Cerebellar cortex (tissue), 1 donor: ENCODE measurements at places on chromosomes 4 and X.
A peak's percentile ranks its signal among the peaks of the same experiment; 100 is the strongest.

DNA sequence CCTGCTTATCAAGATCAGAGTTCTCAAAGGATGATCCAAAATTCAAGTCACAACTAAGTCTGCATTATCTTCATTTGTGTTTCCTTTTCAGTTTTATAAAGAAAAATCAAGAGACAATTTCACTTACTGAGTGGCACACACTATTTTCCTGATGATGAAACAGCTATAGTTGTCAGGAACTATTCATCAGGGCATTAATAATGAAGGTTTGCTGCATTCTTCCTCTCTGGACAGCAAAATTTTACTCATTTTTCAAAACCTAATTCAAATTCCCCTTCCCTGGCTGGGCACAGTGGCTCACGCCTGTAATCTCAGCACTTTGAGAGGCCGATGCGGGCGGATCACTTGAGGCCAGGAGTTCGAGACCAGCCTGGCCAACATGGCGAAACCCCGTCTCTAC lies 83.5 kb upstream of the SMIM10 start:
- no peak for DNase-seq

GRCh38 chr4:168386002-168386401 lies 67.5 kb upstream of the DDX60 start:
- DNase-seq, result no peak

GRCh38 chr4:76704133-76704881 lies 193.6 kb downstream of the SOWAHB start:
- no peak for DNase-seq

- DNase-seq, result no peak
Measured at GRCh38 chr4:30825008-30825770, 105.0 kb downstream of the PCDH7 start.

- DNase-seq, result no peak
Measured at GRCh38 chrX:77447653-77448569, 722 bp downstream of the FGF16 start.

- no peak for DNase-seq
Measured at GRCh38 chr4:131584587-131584986, 1564.5 kb upstream of the PCDH10 start.

DNA sequence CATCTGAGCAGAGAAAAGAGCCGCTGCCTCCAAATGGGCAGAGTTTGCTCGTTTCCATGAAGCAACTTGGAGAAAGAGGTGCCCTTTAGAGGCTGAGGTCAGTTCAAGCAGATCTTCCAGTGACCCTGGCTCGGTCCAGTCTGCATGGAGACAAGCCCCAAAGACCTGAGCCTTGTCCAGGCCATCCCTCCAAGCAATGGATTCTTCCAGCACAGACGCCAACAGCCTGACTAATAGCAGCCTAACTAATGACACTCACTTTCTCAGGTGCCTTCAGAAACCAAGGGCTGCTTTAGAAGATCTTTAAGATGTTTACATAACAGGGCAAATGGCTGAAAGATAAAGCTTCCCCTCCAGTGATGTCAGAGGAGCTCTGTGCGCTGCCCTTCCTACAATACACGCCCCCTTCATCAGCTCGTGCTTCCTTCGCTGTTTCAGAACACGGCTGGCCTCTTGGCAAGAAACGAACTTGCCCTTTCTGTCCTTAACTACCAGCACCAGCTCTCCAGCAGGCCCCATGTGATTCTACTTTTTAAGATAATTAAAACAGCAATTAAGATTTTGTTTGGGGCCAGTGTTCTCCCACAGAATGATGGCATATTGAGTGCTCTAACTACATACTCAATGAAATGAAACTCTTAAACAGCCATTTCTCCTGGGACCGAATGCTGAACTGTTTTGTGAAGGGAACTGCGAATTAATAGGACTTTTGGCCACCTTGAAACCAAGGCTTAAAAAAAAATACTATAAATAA lies 119.0 kb downstream of the GPR143 start:
- no peak for DNase-seq

DNA sequence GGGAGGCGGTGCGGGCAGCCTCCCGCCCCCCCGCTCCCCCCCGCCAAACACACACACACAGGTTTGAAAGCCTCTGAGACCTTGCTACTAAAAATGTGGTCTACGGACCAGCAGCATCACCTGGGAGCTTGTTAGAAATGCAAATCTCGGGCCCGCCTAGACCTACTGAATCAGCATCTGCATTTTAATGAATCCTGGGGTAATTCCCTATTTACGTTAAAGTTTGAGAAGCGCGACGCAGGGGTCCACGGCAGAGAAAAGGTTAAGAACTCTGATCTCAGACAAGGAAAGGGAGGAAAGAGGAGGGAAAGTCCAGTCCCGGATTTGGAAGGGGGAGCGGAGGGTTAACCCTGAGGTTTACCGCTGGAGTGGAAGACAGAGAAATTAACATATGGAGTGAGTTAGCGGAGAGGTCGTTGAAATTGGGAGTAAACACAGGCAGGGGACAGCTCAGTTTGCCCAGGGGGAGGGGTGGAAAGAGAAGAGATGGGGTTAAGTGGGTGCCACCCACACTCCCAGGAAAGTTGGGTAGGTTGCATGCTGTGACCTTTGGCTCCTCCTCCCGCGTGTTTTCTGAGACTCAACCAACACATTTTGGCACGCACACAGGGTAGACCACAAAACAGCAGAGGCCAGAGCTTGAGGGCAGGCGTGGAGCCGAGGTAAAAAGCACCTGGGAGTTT lies 483.6 kb downstream of the BCOR start:
- no peak for DNase-seq

DNA sequence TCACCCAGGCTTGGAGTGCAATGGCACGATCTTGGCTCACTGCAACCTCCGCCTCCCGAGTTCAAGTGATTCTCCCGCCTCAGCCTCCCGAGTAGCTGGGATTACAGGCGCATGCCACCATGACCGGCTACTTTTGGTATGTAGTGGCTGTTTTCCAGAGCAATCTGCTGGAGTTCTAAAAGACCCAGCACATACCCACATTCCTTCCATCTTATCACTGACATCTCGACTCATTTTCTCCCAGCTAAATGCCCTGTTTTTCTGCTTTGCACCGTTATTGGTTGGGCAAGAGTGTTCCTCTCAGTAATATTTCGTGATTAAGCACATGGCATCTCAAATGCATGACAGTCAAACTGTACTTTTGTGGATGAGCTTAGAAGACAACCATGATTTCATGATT lies 53.7 kb downstream of the PRKX start:
- DNase-seq, result no peak

DNA sequence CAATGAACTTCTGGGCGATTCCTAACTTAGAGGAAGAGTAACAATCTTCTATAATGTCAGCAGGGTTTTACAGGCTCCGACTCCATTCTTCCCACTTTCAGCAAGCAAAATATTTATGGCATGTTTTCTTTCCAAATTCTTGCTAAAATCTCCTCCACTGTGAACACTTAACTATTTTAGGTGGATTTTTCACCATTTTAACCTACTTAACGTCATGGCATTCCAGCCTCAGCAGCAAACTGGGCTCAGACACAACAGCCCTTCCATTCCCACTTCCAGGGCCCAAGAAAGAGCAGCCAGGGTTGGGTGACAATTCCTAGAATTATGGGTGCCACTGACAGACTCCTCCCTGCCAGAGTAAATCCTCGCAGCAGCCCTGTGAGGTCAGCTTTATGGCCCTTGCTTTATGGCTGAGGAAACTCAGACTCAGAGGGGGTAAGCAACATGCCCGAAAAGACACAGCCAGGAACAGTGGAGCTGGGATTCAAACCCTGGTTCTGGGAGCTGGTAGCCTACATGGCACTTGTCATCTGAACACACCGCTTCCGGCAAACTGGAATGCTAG lies 112.8 kb upstream of the MAP3K15 start:
- no peak for DNase-seq

GRCh38 chrX:131729295-131729694 lies 185.4 kb downstream of the OR13H1 start:
- no peak for DNase-seq

GRCh38 chrX:9062641-9063040 lies 28.7 kb upstream of the FAM9B start:
- DNase-seq, result peak; percentile 68
